LHCN-M2 (cell line): ENCODE measurements at places on chromosomes 7 and 10.

GRCh38 chr7:116499168-116500077, at the start of gene CAV2:
Gene CAV2, plus strand, starts transcription at chr7:116499738. Its CDS starts 44 bp downstream, at chr7:116499782.
- DNase-seq: peak; percentile 71

- peak; percentile 52 for DNase-seq
Observed at GRCh38 chr7:94061326-94061725, 57.2 kb upstream of the BET1 start.

DNA sequence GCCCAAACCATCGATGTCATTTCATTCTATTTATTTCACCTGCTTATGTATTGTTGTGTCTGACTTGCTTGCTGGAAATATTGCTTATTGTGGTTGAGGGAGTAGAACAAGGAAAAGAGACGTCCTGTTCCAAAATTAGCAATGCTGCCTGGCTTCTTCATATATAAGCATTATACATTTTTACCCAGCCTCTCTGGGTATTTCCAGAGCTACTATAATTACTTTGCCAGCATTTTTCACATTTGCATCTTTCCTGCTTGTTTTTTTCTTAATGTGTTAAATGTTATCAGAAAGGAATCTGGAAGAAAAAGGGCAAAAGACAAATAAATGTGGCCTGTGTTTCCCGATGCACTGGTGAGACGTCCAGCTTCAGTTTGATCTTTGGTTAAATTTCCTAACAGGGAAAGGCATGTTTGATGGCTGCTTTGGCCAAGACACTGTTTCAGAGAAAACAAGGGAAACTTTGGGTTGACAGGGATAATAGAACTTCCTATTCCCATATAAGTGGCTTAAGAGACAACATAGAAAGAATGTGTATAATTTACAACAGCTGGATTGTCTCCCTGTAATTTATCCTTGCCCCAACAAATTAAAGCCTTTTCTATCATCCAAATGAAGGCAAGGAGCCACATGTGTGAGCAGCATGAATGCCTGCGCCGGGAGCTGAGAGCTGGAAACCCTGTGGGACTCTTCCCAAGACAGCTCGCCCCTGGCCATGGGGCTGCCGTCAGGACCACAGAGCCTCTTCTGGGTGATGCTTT, 671.1 kb upstream of the CELF2 start:
- no peak for DNase-seq

- no peak for DNase-seq
Observed at GRCh38 chr7:157807510-157807909, 470.7 kb downstream of the DNAJB6 start.

- DNase-seq: no peak
Observed at GRCh38 chr7:139813689-139814088, 15.4 kb upstream of the TBXAS1 start.

DNA sequence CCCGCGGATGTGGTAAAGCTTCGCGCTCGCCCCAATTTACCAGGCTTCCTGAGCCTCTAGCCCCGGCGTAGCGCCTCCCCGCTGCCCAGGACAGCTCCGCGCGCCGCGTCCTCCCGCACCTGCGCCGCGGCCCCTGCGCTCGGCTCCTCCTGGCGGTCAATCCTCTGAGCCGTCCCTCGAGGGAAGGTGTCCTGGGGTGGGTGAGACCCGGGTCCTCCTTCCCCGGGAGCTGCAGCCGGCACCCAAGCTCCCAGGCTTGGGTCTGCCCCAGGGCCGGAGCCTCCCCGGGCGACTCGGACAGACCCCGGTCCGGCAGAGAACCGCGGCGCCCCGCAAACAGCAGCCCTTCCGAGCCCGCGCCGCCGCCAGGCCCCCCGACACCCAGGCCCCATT, 512 bp downstream of the OSBPL3 start:
- peak; percentile 81 for DNase-seq

DNA sequence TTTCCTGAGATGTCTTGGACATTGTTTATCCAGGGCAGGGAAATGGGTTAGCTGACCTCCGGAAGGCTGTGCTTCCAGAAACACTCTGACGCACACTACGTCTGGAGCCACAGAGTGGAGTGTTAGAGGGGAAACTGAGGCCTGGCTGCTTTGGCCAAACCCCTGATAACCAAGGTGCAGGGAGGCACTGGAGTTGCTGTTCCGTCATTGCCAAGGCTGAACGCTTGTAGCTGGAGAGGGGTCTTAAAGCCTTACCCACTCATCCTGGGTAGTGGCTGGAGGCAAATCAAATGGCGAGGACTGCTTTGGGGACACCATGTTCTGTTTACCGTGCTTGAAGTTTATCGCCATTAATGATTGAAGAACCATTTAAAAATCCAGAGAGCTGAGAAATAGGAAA, 604.1 kb upstream of the FOXK1 start:
- no peak for DNase-seq

DNA sequence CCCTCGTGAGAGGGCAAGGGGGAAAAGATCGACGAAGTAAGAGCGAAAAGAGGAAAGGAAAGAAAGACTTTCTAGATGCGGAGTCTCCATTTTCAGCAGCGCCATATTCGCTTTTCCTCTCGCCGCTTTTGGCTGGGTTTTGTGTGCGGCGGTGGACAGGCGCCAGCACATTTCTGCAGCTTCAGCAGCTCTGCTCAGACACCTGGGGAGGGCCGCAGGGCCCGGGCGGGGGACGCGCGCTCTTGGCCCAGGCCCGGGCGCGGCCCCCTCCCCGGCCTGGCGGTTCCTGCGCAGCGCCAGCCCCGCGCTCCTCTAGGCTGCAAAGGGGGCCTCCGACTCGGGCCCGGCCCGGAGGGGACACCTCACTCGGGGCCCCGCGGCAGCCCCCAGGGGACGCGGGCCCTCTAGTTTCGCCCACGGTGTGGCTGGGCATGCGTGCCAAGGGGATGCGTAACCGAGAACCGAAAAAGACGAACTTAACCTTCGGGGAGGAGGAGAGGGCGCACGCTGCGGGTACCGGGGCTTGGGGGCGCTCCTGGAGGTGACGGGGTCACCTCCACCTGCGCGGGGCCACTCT, 34.5 kb upstream of the EBLN1 start:
- DNase-seq: peak; percentile 32

DNA sequence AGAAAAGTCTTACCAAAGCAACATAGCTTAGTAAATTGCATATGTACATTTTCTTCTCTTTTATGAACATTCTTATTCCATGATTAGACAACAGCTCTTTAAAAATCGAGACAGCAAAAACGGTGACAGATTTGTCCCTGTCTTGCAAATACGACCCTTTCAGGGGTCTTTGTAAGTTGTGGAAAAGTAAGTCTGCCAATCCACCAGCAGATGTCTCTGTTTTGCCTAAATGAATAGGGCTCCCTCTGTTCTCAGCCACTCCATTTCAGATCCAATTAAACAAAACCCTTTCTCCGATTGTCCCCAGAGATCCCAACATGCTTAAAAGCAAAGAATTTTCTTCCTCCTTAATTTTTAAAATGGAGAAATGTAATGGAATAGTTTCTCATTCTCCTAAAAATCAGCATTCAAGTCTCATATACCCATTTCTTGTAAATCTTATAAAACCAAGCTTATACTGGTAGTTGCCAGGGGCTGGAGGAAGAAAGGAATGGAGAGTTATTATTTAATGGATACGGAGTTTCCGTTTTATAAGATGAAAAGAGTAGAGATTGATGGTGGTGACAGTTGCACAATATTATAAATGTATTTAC, 61.0 kb upstream of the NFE2L3 start:
- peak; percentile 56 for DNase-seq

DNA sequence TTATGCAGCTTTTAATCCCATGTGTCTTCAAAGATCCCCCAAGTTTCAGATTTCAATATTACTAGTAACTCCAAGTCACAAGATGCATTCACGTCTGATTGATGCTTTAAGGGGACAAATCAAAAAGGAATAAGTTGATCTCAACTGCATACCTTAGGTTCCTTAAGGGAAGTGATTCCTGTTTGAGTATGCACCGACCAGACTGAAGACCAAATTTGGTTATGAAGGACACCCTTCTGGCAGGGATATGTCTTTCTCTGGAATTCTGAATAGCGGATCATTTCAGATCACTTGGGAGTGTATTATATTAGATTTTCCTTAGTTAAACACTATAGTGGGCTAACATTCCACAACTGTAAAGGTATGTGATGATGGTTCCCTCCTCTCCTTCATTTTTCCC, 4.3 kb downstream of the KIF5B start:
- no peak for DNase-seq

GRCh38 chr10:2445370-2445769, 622.0 kb upstream of the PFKP start:
- no peak for DNase-seq

GRCh38 chr10:101716891-101717659, 22.1 kb upstream of the FBXW4 start:
- no peak for DNase-seq

DNA sequence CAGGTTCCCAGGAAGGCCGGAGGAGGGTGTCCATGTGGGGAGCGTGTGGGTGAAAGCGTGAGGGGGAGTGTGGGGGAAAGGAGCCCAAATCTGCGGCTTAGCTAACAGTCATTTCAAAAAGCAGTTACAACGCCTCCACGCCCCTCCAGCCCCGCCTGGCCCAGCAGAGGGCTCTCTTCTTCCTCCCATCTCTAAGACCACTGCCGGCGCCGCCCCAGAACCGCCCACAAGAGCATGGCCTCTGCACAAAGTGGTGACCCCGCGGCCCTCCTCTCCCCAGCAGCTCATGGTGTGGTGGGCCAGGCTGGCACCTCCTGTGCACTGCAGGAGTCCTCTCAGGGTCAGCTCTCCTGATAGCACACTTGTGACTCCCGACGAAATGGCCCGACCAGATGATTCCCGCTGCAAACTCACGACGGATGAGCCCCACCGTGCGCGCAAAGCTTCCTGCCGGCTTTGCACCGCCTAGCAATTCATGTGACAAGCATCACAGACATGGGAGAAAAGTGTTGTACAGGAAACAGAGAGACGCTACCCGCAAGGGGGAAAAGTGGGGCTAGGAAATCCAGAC, 12.4 kb upstream of the HUS1 start:
- DNase-seq: peak; percentile 70

DNA sequence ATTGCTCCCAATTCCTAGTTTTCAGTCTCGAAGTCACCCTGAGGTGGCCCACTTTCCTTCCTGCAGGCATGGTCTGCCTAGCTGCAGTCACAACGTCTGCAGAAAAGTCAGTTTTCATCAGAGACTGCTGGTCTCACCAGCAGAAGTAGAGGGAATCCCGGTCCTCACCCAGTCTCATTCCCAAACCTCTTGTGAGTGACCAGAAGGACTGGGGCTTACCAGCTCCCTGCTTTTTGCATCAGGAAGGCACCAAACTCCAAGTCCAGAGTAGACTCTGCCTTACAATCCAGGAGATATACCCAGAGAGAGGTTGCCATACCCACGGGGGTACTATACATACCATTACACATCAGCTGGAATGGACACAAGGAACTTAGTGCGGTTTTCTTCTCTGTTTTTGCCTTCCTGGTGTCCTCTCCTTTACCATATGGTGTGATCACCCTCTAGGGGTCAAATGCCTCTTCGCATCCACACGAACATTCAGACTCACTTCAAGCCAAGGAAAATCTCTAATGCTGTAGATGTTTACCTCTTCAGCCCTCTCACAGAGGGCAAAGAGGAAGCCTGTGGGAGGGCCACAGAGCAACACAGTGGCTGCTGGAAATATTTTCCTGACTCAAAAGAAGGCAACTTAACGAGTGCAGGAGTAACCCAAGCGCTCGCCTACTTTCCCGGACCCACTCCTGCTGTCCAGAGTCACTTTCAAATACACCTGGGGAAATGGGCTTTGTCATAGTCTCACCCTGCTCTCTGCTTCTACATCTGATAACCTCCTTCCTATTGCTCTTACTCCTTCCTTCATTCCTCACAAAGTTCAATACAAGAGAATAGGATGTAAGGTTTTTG, 220.9 kb downstream of the C7orf25 start:
- peak; percentile 65 for DNase-seq

DNA sequence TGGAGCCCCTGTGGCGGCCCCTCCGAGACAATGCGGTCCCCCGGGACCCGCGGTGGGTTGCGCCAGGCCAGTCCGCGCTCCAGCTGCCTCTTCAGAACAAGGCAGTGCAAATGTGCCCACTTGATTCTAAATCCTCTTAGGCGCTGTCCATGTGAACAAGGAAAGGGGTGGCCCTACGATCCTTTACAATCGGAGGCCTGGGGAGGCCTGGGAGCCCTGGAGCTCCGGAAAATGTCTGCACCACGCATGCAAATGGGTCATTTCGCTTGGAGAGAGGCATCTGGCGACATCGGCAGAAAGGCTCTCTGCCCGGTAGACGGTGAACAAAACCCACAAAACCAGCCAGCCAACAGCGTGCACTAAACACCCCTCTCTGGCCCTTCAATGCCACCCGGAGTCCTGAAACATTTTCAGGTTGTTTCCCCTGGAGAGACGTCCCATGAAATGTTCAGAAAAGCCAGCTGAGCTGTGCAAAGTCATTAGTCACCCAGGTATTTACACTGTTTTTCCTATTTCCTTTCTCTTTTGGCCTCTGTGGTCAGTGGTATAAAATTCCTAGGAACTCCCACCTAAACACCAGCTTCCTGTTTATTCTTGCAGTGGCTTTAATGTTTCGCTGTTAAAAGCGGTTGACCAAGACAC, 102.8 kb upstream of the ZNF438 start:
- DNase-seq: peak; percentile 76

DNA sequence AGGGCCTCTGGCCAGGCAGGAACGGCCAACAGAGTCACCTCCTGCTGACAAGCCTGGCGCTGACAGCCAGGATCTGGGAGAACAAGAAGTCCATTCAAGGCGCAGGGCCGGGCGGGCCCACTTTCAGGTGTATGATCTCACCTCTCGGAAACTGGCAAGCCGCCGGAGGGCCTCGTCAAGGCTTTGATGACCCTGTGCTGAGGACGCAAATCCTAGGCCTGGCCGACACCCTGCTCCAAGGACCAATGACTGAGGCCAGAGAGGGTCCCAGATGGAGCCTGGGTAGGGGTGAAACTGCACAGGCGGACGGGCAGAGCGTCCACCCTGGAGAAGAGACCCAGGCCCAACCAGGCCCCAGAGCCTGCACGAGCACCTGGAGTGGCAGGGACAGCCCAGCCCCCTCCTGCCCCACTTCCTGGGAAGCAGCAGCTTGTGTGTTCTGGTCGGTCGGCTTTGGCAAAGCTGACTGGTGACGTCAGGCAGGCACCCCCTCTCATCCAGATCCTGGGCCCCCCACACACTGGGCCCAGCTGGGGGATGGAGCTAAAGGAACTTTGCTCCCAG, 30.6 kb downstream of the MYL10 start:
- no peak for DNase-seq

DNA sequence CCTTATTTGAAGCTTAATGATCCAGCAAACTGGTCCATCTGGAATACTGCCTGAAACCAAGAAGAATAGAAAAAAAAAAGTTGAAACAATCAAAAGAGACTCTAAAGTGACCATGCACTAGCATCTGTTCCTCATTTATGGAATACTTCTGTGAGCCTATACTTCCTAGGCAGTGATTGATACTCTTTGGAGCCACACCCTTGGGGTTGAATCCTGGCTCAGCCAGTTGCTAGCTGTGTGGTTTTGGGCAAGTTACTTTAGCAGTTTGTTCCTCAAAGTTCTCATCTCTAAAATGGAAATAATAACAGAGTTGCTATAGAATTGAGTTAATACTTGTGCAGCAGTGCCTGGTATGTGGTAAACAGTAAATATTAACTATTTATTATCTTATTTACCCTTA, 208.9 kb downstream of the GPR158 start:
- no peak for DNase-seq

GRCh38 chr10:22491480-22491879, 146.2 kb downstream of the SPAG6 start:
- no peak for DNase-seq
